ENCODE measurements at places on chromosomes 2 and 18.

- no peak for DNase-seq
These were observed 170.7 kb downstream of the ANTXR1 start for GRCh38 chr2:69183659-69184058.

- no peak for DNase-seq
These were observed 27.1 kb downstream of the TSPYL6 start for GRCh38 chr2:54228945-54229344.

DNA sequence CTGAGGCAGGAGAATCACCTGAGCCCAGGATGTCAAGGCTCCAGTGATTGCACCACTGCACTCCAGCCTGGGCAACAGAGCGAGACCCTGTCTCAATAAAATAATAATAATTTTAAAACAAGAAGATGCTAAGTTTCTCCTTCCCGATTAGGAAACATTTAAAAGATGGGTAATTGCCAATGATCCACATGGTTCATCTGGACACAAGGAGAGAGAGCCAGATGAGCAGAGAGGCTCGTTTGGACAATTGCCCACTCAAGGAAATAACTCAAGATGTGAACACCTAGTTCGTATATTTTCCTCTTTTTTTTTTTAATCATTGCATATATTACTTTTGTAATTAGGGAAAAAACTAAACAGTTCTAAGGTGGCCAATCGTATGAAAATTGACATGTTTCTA is 3.6 kb upstream of the ACTG2 start:
- no peak for DNase-seq

- DNase-seq = no peak
These were observed 184.4 kb downstream of the LTBP1 start for GRCh38 chr2:33131111-33131510.

DNA sequence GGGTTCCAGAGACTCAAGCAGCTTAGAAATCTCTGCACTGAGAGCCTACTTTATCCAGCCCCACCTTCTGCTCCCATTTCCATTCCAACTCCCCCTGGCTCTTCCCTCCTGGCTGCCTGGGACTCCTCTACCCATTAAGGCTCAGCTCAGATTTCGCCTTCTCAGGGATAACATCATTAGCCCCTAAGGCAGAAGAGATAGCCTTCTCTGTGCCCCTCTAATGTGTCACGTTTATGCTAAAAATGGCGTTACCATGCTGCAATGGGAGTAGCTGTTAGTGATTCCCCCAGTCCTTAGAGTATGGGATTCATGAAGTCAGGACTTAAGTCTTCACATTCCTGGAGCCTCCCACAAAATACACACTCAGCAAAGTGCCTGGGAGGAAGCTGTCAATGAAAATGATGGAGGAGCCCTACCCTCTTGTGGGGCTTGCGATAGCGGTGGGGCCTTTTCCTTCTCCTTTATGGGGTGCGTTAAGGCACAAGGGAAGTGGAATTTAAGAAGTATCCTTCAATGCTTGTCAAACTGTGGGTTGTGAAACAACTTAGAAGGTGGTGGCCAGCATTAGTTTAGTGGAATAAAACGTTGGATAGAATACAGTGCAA is 144.7 kb upstream of the COPS8 start:
- no peak for DNase-seq

DNA sequence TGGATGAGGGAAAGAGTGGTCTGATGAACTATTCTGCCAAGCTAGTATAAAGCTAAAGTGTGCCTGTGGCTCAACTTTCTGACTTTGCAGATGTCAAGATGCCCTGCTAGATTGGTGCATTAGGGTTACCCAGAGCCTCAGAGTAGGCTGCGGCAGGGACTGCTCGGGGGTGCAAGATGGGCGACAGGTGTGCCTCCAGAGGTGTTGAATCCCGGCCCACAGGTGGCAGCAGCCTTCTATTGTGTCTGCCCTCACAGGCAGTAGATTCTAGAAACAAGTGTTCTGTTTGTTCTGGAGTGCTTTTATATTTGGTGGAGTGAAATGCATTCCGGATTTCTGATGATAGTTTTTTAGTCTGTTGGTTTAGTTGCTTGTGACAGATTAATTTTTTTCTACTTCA is 131.6 kb upstream of the IL1R2 start:
- no peak for DNase-seq

- DNase-seq = no peak
These were observed 291.8 kb upstream of the LRATD1 start for GRCh38 chr2:14340703-14341102.

GRCh38 chr18:765764-766549 is 46.1 kb downstream of the YES1 start:
- no peak for DNase-seq

DNA sequence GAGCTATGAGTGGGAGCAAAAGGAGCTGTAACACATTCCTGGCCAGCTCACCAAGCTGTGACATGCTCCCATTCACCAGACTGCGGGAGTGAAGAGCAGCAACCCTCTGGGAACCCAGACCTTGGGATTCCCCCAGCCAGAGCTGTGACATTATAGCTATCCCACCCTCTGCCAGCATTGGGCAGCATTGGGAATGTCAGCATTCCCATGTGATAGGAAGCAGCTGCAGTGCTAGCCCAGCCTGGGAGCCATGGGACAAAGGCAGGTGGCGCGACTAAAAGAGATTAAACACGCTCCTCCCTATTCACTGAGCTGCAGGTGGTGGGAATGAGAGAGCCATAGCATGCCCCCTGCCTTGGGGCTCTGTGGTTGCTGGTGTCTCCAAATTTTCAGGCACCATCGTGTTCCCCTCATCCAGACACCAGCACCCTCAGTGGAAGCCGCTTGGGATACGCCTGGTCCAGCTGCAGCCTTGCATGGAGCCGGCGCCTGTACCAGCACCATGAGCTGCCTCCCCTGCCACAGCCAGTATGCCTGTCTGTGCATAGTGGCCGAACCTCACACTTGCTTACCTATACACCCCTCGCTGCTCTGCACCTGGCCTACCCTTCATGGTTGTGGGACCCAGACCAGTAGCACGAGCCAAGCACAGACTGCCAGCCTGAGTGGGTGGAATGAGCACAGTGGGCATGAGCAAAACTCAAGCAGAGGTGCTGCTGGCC is 695.6 kb upstream of the GCFC2 start:
- no peak for DNase-seq

GRCh38 chr2:17573085-17573803 is 32.7 kb downstream of the VSNL1 start:
- DNase-seq = no peak

- DNase-seq = no peak
These were observed 204.8 kb downstream of the RBM43 start for GRCh38 chr2:151056870-151057269.

DNA sequence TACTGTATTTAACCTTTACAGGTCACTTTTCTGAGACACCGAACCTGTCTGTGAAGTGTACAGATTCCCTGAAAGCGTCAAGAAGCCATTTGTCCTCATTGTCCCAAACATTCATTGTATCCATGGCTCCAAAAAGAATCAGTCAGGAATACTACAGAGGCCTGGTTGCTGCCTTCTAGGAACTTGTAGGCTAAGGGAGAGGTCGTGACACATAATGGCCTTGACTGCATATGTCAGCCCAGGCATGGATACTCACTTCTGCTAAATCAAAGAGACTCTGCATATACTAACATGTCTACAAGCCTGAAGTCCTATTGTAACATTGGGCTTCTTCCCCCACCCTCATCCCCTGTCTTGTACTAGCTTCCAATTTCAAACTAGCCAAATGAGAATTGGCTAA is 40.2 kb downstream of the ONECUT2 start:
- no peak for DNase-seq

- no peak for DNase-seq
These were observed 14.7 kb upstream of the ITGB6 start for GRCh38 chr2:160214461-160215445.

DNA sequence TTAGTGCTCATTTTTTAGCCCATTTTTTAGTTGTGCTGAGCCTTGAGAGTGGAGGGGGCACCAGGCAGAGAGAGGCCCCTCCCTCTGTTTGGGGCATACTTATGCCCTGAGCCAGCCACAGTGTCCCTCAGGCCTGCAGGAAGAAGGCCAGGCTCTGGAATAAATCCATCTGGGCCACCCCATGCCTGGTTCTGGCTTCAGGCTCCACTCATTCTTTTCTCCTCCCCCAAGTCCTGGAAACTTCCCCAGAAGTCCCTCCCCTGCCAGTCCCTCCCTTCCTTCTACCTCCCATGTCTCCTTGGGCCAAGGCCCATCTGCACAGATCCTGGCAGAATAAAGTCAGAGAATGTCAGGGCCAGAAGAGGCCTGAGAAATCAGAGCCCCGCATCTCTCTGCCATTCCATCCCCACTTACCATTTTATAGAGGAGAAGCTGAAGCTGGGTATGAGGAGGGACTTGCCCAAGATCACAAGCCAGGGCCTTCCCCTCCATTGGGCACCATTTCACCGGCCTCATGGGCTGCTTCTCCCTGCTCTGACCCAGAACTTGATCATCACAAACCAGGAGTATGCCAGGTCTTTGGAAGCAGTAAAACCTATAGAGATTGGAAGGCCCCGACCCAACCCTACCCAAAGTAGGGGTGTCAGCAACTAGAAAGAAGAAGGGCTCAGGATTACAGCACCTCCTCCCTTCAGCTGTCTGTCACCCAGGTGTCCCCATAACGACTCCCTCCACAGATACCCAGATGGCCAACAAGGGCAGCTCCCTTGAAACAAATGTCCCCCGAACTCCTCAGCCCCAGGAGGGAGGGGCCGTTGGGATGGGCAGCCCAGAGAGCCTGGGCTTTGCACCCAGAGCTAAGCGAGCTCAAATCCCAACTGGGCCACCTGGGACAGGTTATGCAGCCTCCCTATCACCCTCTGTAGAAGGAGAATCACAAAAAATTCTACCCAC is 108.4 kb downstream of the POLR1A start:
- DNase-seq = no peak

- DNase-seq = no peak
These were observed 26.0 kb downstream of the FAM178B start for GRCh38 chr2:96960153-96960961.

DNA sequence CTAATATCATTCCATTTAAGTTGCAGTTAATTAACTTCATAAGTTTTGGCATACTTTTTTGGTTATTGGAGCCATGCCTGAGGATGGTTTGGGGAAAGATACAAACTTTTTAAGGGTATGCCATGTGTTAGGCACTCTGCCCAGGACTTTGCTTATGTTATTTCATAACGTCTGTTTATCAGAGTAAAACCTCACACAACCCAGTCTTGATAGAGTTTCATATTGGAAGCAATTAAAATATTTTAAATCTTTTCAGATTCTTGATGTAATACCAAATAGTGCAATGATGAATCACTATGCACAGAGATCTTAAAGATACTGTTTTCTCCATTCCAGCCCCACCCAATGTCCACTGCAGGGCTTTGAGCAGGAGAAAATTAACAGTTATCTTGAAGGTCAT is 529.1 kb upstream of the HNMT start:
- DNase-seq = no peak

- DNase-seq = no peak
These were observed 373.9 kb downstream of the PIK3C3 start for GRCh38 chr18:42328931-42329330.

- no peak for DNase-seq
These were observed 82.8 kb upstream of the CPO start for GRCh38 chr2:206856513-206856912.

GRCh38 chr2:11710210-11710609 is 36.2 kb upstream of the LPIN1 start:
- no peak for DNase-seq

- DNase-seq = no peak
These were observed 562 bp downstream of the ANKMY1 start for GRCh38 chr2:240557101-240557751.

GRCh38 chr18:74303936-74304335 is 11.7 kb upstream of the C18orf63 start:
- DNase-seq = no peak

DNA sequence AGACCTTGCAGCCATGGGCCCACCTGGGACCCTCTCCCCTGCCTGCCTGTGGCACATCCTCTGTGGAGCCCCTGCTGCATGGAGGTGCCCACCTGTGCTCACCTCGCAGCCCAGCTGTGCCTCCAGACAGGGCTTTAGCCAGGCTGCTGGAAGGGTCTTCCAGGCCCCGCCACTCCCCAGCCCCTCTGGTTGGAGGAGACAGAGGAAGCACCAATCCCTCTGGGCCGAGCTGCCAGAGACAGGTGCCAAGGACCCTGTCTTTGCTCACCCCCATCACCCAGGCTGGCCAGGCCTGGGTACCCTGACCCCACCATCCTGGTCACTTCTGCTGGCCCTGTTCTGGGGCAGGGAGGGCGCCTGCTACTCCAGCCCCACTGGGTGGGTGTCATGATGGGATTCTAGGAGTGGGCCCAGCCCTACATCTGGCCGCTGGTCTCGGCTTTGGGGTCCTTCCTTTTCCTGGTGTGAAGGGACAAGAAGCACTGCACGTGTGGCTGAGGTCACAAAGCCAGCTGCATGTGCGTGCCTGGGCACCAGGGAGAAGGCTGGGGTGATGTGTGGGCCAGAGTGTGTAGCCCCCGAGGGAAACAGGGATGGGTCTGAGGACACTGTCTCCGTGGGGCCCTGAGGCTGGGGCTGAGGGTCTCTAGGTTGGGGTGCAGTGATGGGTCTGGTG is 9.3 kb upstream of the NEU4 start:
- DNase-seq = no peak

- DNase-seq = no peak
These were observed 33.9 kb upstream of the SEMA4C start for GRCh38 chr2:96903815-96904214.

DNA sequence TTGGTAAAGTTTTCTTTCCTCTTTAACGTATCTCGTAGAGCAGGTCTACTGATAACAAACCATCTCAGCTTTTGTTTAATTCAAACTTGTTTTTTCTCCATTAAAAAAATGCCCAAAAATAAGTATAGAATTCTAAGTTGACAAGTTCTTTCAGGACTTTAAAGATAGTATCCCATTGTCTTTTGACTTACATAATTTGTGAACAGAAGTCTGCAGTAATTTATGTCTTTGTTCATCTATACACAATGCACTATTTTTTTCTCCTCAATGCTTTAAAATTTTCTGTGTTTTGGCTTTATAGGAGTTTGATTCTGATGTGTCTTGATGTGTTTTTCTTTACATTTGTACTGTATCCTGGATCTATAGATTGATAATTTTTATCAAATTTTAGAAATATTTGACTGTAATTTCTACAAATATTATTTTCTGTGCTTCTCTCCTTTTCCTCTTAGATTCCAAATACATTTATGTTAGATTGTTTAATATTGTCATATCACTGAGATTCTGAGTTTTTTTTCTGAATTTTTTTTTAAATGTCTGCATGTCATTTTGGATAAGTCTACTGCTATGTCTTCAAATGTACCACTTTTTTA is 143.3 kb downstream of the FTCDNL1 start:
- DNase-seq = no peak

DNA sequence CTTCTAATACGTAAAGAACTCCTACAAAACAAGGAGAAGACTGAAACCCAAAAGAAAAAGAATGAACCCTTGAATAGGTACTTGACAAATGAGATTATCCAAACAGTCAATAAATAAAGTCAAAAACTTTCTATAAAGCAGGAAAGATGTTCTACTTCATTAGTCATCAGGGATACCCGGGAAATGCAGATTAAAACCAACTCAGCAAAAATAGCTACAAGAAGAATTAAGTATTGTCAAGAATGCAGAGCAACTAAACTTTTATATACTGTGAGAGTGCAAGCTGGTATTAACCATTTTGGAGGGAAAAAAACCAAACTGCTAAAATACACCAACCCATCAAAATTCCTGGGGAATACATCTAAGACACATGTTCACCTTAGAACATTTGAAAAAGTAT is 10.4 kb downstream of the TXNL1 start:
- no peak for DNase-seq

- DNase-seq = no peak
These were observed 39.6 kb upstream of the PDK1 start for GRCh38 chr2:172516299-172516698.

GRCh38 chr2:120990451-120990871 is 254.8 kb downstream of the GLI2 start:
- DNase-seq = no peak

All from esophagus squamous epithelium (tissue), 5 donors.